ENCODE measurements at places on chromosomes 5 and 9.

DNA sequence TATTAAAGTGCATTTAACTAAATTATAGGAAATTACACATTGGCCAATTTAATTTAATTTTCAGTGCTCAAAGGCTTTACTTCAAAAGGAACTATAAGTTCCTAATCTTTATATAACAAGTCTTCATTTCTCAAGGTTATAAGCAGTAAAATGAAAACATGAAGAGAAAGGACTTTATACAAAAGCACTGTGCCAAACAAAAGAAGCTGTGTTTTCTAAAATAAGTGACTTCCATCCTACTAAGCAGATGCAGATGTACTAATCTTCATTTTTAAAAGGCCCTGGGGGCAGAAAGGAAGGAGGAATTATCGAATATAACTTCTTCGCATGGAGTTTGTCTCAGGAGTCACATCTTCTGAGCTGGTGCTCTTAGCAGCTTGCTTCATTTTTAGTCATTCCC lies 81.4 kb downstream of the SHC3 start:
- no peak for DNase-seq

- DNase-seq: no peak
Observed at GRCh38 chr5:3828761-3829160, 233.1 kb downstream of the IRX1 start.

- DNase-seq: no peak
Observed at GRCh38 chr9:27586304-27586703, 13.0 kb upstream of the C9orf72 start.

DNA sequence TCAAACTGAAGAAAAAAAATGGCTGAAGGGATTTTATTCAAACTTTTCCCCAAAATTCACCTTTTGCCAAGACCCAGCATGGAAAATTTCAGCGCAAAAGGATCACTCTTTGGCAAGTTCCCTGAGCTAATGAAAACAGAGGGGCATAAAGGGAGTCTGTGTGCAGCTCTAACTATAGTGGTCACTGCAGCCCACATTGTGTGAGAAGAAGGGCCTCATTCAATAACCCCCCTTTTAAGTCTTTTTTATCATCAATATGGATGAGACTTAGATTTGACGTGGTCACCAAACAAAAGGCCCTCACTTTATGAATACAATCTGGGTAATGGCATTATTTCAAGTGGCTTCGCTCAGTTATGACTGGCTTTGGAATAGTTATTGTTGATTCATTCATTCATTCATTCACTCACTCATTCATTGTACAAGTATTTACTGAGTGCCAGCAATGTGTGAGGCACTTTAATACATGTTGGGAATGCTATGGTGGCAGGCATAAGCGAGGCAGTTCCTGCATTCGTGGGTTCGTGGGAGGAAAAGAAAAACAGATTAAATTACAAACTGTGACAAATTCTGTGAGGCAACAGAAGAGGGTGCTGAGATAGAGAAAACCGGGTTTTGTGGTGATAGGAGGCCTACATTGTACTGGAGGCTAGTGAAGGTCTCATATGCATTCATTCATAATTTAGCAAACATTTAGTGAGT lies 145.7 kb upstream of the KLF4 start:
- DNase-seq: no peak

DNA sequence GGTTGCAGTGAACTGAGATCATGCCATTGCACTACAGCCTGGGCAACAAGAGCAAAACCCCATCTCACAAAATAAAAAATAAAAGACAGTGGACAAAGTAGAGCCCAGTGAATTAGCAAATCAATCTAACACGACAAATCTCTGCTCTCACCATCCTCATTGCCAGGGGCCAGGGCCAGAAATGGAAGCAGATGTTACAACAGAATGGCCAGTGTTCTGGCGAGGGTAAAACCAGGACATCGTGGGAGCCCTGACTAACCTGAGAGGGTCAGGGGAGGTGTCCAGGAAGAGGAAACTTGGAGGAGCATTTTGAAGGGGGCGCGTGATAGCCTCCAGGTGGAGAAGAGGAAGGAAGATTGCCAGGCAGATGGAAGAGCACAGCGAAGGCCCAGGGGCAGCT lies 58.4 kb downstream of the NEURL1B start:
- no peak for DNase-seq

- no peak for DNase-seq
Observed at GRCh38 chr9:131721076-131721475, 18.8 kb downstream of the RAPGEF1 start.

GRCh38 chr9:137222190-137223077 lies at the start of gene RNF208:
Gene RNF208, minus strand, starts transcription at chr9:137222240. Its CDS starts 1,028 bp downstream, at chr9:137221212.
- DNase-seq: no peak

GRCh38 chr5:39253196-39253595 lies 33.8 kb upstream of the FYB1 start:
- DNase-seq: no peak

- no peak for DNase-seq
Observed at GRCh38 chr5:128774605-128775004, 190.7 kb upstream of the SLC27A6 start.

DNA sequence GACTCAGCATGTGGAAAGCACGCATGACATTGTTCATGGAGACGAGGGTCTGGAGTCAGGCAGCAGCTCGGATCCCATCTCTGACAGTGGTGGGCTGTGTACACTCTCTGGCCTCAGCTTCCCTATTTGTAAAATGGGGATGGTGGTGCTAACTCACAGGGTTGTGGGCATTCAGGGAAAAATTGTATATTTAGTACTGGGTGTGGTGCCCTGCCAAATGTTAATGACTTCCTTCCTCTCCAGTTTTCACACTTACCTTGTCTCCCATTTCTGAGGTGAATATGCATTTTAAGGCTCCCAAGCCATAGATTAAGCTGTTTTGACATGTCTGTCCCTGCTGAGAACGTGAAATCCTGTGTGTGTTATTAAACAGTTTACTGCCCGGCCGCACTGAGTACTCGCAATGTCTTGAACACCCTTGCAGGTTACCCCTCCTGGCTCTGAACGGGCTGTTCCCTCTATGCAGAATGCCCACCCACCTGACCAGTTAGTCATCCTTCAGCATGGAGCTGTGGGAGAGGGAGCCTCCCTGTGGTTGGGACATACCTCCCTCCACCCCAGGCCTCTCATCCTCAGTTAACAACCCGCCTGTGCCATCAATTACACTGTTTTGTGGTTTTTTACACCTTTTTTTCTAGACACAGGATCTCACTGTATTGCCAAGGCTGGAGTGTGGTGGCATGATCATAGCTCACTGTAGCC lies 25.8 kb downstream of the TJP2 start:
- peak; percentile 42 for DNase-seq

- no peak for DNase-seq
Observed at GRCh38 chr5:116930616-116931015, 356.0 kb upstream of the SEMA6A start.

DNA sequence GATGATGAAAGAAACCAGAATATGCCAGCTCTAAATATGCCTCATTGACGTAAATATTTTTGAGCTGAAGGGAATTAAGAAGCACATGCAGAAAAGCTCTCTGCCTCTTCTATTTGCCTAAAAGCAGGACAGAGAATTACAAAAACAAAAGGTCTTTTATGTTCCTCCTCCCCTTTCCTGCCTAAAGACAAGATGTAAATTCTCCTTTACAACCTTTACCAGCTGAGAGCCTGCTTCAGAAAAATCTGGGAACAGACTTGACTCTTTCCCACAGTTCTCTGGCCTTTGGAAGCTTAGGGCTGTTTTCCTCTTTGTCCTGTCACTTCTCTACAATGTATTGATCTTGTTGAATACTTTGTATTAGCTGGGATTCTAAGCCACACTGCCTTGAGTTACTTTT lies 199.7 kb downstream of the TMC1 start:
- DNase-seq: no peak

DNA sequence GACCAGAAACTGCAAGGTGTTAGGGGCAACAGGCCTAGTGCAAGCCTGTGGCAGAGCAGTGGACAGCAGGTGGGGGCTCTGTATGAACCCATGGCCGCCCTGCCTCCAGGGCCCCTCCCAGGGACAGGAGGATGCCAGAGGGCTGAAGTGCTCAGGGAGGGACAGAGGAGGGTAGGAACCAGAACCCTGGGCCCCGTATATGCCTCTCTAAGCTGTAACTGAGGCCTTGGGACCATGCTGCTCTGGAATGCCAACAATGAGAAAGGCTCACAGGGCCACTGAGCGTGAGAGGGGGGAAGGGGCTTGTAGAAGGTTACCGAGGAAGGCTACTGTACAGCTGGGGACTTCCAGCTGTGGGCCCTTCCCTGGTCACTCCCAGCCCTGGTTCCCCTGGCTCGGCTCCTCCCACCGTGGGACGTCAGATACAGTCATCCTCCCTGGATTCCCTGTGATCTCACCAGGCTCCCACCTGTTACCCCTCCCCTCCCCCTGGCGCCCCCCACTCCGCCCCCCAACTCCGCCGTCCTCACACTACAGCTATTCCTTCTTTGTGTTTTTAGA lies 21.1 kb downstream of the AQP7 start:
- DNase-seq: no peak

GRCh38 chr5:34833090-34833489 lies 5.9 kb upstream of the TTC23L start:
- DNase-seq: no peak

- no peak for DNase-seq
Observed at GRCh38 chr9:34927061-34927460, 31.0 kb upstream of the PHF24 start.

DNA sequence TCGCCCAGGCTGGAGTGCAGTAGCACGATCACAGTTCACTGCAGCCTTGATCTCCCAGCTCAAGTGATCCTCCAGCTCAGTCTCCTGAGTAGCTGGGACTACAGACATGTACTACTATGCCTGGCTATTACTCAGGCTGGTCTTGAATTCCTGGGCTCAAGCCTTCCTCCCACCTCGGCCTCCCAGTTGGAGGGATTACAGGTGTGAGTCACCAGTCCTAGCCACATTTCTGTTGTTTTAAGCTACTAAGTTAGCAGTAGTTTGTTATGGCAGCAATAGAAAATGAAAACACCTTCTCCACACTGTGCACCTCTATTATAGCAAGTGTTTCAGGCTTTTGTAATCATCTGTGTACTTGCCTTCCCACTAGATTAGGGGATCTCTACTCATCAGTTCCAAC lies 588.9 kb upstream of the TLE4 start:
- DNase-seq: no peak

DNA sequence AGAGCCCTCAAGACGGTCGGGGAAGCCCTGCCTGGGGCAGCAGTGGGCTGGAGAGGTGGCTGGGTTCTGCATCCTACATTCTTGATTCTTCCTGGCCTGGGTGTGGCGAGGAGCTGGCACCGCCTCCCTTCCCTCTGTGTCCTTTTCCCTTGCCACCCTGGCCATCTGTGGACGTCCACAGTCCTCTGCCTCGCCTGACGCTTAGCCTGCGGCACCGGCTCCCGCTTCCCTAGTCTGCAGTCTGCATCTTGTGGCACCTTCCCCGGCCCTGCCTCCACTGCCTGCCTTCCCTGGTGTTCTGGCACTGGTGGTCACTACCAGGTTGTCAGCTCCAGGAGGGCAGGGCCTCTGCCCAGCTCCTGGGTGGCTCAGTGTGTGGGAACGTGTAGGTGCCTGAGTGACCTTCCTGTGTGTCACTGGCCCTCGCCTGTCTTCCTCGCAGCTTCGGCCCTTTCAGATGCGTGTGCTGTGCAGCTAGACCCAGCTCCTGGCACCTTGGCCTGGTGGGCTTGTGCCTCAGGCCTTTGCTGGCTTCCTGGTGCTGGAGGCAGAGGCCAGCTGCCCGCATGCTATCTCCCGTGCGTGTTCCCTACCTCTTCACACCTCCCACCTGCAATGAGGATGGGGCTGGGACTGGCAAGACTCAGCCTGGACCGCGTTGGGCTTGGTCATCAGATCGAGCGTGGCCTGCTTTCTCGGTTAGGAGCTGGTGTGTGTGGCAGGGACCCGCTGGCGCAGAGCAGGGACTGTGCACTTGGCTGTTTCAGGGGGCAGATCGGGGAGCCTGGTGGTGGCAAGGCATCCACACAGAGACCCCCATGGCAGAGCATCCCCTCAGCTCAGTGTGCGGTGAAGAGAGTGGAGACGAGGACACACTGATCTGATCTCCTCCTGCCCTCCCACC lies 20.9 kb downstream of the TRAF2 start:
- DNase-seq: no peak

GRCh38 chr5:57844410-57844809 lies 361.8 kb upstream of the ACTBL2 start:
- DNase-seq: peak; percentile 84

DNA sequence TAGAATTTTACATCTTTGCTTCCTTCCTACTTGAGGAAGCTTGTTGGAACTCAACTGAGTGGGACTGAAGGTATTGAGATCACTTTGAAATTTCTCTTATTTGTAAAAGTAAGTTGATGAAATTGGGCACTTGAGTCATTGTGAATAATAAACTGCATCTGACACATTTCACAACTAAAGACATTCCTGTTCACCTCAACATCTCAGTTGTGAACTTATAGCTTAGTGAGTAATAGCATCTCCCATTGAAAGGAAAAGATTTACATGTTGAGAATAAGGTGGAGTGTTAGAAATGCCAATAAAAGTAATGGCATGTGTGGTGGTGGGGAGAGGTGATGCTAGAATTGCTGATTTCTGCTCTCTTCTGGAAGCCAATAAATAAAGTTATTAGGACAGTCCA lies 145.0 kb downstream of the SLC24A2 start:
- no peak for DNase-seq

DNA sequence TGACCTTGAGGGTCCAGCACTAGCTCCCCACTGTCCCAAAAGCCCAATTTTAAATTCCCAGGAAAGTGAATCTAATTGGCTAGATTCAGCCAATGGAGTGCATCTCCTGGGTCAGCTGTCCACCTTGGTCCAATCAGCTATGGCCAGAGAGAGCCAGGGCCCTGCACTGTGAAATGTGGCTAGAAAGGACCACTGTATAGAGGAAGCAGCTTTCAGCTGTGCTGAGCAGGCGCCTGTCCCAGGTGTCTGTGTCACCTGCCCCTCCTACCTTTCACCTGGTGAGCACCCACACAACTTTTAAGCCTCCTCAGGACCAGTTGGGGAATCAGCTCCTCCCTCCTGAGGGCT lies 186.2 kb downstream of the DRD1 start:
- no peak for DNase-seq

GRCh38 chr5:164332349-164333196 lies 827.2 kb downstream of the MAT2B start:
- no peak for DNase-seq

DNA sequence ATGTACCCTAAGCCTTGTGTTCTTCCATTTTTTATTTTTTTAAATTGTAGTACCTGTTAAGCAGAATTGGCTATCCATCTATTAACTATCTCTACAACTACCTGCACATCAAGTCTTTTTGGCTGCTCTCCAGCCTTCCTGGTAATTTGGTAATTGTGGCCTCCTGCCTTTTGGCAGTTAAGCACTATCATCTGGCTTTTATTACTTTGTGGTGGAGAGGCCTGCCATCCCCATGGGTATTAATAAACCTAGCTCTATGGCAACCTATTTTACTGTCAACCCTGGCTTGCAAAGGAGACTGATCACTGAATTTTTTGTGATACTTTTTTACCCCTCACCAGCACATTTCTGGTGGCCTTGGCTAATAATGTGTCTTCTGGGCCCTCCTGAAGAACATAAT lies 20.5 kb downstream of the SELENOP start:
- no peak for DNase-seq
